Activated CD8-positive, alpha-beta T cell treated with anti-CD3 and anti-CD28 coated beads, Interleukin-2, amount 10 ng/mL, durations not matched to agents 7 days and 5 days (primary cell): ENCODE measurements at places on chromosomes 5 and 9. TPM values are rescaled to one million over a fixed set of nuclear protein-coding genes. Genes with fewer than 3 reads are reported as not detected.

- H3K36me3 ChIP-seq = peaks cover 15% of the 10 kb centered on the region
- no peak for DNase-seq
- H3K4me1 ChIP-seq = peaks cover 28% of the 10 kb centered on the region
- no peak overlapping the region for H3K27ac ChIP-seq
- no peaks in the 10 kb centered on the region for H3K27me3 ChIP-seq
Observed at GRCh38 chr5:10706326-10706725, 54.7 kb downstream of the DAP start.

DNA sequence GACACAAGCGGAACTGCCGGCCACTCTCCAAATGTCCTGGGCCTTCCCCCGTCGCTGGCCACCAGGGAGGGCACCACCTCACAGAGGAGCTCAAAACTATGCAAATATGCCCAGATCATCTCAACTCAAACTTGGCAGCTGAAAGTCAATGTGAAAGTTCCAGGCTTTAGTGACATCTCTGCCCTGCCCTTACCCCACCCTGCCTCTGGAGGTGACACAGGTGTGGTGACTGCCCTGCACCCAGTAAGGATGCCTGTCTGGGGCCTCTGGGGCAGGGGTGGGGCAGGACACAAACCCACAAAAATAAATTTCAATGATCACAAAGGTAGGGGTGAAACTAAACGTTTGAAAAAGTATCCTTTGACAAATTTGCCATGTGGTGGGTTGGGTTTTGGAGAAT lies 213.4 kb downstream of the HSPA4 start:
- H3K36me3 ChIP-seq = no peaks in the 10 kb centered on the region
- no peak for DNase-seq
- no peak overlapping the region for H3K27ac ChIP-seq
- H3K4me3 ChIP-seq = no peak overlapping the region
- H3K4me1 ChIP-seq = no peaks in the 10 kb centered on the region

- no peak overlapping the region for H3K4me3 ChIP-seq
- no peak overlapping the region for H3K27ac ChIP-seq
- no peak for DNase-seq
- H3K36me3 ChIP-seq = no peaks in the 10 kb centered on the region
- H3K4me1 ChIP-seq = peaks cover 4% of the 10 kb centered on the region
Observed at GRCh38 chr9:4020755-4021296, 279.0 kb downstream of the GLIS3 start.

DNA sequence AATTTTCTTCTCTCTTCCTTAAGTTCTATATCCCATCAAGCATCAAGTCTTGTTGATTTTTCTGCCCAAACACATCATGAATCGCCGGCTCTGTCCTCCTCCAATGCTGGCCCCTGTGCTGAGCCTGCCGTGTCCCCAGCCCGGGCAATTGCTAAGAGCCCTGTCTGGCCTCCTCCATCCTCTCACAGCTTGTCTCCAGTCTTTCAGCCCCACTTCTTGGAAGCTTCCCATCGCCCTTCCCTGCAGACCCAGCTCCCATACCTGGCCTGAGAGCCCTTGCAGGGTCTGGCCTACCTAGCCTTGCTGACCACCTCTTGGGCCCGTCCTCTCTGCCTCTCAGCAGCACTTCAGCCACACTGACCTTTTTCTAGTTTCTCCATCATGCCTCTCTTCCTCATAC lies 61.9 kb downstream of the COL15A1 start:
- H3K4me1 ChIP-seq = peaks cover 32% of the 10 kb centered on the region
- no peak overlapping the region for H3K4me3 ChIP-seq
- no peak for DNase-seq
- peak overlapping the region; percentile 16 for H3K27ac ChIP-seq
- H3K27me3 ChIP-seq = peaks cover 4% of the 10 kb centered on the region

DNA sequence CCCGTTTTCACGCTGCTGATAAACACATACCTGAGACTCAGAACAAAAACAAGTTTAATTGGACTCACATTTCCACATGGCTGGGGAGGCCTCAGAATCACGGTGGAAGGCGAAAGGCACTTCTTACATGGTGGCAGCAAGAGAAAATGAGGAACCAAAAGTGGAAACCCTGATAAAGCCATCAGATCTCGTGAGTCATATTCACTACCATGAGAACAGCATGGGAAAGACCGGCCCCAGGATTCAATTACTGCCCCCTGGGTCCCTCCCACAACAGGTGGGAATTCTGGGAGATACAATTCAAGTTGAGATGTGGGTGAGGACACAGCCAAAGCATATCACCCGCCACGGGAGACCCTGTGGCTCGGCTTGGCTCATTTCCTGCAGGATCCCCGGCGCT lies 20.2 kb downstream of the EXD3 start:
- H3K4me3 ChIP-seq = no peak overlapping the region
- no peaks in the 10 kb centered on the region for H3K27me3 ChIP-seq
- no peak for DNase-seq
- H3K4me1 ChIP-seq = no peaks in the 10 kb centered on the region
- H3K36me3 ChIP-seq = peaks cover 6% of the 10 kb centered on the region
- H3K27ac ChIP-seq = no peak overlapping the region

Gene LECT2
- not detected for total RNA-seq
